ENCODE measurements at places on chromosomes 6 and 20.

- no peak for DNase-seq
These were observed 385.9 kb upstream of the RUNX2 start for GRCh38 chr6:44942201-44942600.

DNA sequence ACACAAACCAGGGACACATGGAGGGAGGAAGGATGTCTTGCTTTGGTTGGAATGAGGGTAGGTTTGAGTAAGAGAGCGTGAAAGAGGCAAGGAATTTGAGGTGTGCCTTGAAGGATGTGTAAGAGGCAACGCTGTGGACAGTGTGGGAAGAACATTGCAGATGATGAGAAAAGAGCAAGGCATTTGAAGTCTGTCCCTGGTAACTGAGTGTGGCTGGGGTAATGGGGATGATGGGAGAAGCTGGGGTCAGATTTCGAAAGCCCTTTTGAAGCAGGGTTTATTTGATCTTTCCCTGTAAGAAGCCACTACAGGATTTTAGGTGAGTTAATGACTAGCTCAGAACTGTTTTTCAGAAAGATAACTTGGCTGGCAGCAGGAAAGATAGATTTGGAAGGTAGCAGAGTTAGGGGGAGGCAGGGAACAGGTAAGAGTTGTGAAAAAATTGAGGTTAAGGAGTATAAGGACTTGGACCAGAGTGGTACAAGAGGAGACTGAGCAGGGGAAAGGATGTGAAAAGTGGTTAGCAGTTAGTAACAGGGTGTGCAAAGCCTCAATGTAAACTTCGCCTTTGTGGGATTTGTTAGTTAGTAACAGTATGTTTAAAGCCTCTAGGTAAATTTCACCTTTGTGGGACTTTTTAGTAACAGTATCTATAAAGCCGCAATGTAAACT is 17.7 kb downstream of the UTRN start:
- no peak for DNase-seq

GRCh38 chr6:79544939-79545450 is 7.8 kb upstream of the LCA5 start:
- DNase-seq: peak; percentile 62

DNA sequence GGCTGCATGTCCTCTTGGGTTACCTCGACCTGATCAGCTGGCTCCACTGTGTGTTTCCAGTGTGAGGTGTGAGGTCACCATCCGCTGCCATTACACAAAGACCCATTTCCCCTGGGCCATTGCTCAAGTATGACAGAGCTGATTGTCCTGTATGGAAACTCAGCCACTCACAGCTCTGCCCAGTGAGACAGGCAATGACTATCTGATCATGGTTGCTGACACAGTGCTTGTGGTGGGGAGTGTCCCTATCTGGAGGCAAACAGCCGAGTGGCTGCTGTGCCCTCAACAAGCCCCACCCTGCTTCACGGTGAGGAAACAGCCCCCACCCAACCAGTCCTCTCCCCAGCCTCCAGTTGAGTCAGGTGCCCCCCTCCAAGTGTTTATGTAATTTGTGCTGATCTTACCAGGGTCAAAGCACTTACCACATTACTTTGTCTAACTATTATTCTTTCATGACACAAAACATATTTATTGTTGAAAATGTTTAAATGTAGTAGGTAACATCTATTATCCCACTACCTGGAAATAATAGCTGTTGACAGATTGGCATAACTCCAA is 11.7 kb upstream of the MAPK13 start:
- DNase-seq: no peak

Measured in heart left ventricle (tissue), 16 donors.